NCI-H187 (cell line): ENCODE measurements at places on chromosomes 3 and 15.

GRCh38 chr15:73078722-73079121 lies 26.5 kb downstream of the NEO1 start:
- DNase-seq = no peak

DNA sequence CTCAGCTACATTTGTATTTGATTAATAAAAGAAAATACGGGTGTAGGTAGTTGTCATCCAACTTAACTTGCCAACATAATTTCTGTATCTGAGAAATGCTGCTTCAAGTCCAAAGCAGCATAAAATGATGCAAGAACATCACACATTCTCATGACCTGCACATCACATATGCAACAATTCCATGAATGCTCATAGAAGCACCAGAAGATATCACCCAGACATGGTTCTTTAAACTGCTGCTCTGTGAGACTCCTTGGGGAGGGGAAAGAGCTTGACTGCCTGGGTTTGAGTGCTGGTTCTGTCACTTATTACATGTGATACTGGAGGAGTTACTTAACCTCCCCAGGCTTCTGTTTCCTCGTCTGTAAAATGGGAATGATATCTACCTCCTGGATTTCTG lies 39.4 kb downstream of the CHST14 start:
- DNase-seq = no peak

- DNase-seq = no peak
These were observed 28.0 kb downstream of the CSPG4 start for GRCh38 chr15:75684648-75685047.

GRCh38 chr3:184498986-184499606 lies 62.5 kb upstream of the EPHB3 start:
- DNase-seq = no peak
